Stimulated activated CD8-positive, alpha-beta memory T cell treated with anti-CD3 and anti-CD28 coated beads, Interleukin-7, amount 100 ng/mL, for 1 hour (primary cell): ENCODE measurements at places on chromosomes 2 and 18.

GRCh38 chr18:49018554-49019445 is 68.0 kb upstream of the SMAD7 start:
- DNase-seq = no peak

DNA sequence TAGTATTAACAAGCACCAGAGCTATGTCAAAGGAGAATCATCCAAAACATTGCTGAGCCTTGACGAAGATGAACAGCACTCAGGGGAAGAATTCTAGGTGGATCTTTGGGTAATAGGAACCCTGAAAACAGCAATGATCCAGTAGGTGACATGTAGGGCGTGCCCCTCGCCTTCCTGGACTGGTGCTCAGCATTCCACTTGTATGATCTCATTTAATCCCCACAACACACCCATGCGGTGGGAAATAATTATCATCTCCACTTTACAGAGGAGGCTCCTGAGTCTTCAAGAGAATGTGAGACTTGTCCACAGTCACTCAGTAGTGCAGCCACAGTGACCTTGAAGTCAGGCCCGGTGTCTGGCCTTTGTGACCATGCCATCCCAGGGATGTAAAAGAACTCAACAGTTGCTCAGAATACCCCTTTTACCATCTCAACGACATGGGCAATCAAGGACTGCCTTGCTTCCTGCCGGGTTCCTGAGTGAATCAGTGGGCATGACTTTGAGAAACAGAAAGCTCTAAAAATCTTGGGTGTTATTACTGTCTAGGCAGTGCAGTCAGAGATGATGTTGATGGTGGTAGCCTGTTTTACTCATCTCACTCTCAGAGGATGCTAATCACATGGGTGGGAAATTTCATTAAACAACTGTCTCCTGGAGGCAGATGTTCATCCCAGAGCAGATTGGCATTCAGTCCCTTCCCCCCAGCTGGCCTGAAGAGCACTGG is 161.6 kb downstream of the BCL11A start:
- DNase-seq = no peak

- DNase-seq = no peak
Measured at GRCh38 chr2:61420991-61421544, 49.8 kb downstream of the USP34 start.

- no peak for DNase-seq
Measured at GRCh38 chr2:152611458-152612231, 105.6 kb downstream of the PRPF40A start.

DNA sequence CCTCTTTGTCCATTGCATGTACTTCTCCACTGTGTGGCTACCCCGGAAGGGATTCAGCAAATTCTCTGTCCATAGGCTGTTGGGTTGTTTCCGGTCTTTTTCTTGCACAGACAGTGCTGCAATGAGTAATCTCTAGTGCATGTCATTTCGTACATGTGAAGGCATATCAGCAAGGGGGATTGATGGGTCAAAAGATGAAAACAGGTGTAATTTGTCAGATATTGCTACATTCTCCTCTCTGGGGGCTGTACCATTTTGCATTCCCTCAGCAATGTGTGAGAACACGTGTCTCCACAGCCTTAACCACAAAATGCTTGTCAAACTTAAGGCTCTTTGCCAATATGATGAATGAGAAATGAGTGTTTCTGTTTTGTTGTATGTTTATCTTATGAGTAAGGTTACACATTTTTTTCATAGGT is 60.5 kb downstream of the KLHL29 start:
- DNase-seq = no peak

DNA sequence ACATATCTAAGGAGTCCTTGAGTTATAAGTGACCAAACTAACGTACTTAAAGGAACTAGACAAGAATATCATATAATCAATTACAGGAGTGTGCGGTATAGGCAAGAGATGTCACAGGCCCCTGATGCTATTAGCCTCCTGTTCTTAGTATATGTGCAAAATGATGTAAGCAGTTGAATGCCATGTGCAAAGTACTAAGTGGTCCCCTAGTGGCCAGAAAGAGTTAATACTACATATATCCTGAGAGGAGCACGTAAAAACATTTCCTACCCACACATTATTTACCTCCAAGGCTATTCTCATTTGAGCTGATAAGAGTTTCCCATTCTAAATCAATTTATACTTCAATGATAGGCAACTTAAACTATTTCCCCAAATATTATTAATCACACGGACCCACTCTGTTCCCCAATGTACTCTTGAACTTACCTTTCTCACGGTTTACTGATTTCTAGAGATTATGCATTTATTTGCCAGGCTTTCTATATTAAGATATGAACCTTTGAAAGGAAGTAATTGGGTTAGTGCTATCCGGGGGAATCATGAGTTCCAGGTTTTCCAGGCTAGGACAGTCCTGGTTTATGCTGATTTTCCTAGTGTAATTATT is 158.0 kb upstream of the KLHL14 start:
- DNase-seq = no peak

GRCh38 chr2:51268191-51268590 is 236.3 kb upstream of the NRXN1 start:
- no peak for DNase-seq
